Upper lobe of right lung (tissue), 1 donor: ENCODE measurements at places on chromosomes 13 and 19.

DNA sequence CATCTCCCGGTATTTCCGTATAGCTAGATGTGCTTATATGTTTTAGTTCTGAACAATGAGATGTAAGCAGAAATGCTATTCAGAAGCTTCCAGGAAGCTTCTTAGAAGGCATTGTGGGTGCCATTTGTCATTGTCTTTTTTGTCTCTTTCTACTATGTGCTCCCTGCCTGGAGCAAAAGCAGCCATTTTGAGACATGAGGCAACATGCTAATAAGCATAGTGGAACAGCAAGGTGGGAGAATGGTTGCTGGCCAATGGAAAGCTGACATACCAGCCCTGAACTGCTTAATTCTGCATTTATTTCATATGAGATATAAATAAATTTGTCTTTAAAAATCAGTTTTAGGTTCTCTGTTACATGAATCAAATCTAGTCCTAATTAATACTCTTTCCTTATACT, 299.7 kb downstream of the LMO7 start:
- no peaks in the 10 kb centered on the region for H3K36me3 ChIP-seq
- peaks cover 9% of the 10 kb centered on the region for H3K4me1 ChIP-seq
- H3K27ac ChIP-seq, result no peak overlapping the region
- no peak for DNase-seq
- H3K4me3 ChIP-seq, result no peak overlapping the region
- H3K27me3 ChIP-seq, result no peaks in the 10 kb centered on the region

DNA sequence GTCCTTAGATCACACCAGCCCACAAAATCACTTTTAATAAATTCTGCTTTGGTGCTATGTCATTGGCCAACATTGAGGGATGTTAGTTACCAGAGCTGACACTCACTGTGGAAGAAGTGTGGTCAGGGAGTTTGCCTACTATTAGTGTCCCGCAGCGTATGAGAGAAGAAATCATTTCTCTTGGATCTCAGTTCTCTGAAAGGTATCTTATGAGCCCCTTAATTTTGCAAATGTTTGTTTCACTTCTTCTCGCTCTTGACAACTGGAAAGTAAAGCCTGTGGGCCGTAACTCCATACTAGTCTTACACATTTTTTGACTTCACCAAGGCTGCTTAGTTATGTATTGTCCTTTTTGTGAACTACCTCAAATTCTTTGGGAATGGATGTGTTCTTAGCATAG, 80.9 kb downstream of the FLT1 start:
- no peak for DNase-seq
- no peaks in the 10 kb centered on the region for H3K36me3 ChIP-seq
- H3K4me3 ChIP-seq, result no peak overlapping the region
- H3K4me1 ChIP-seq, result peaks cover 4% of the 10 kb centered on the region
- H3K27ac ChIP-seq, result no peak overlapping the region

DNA sequence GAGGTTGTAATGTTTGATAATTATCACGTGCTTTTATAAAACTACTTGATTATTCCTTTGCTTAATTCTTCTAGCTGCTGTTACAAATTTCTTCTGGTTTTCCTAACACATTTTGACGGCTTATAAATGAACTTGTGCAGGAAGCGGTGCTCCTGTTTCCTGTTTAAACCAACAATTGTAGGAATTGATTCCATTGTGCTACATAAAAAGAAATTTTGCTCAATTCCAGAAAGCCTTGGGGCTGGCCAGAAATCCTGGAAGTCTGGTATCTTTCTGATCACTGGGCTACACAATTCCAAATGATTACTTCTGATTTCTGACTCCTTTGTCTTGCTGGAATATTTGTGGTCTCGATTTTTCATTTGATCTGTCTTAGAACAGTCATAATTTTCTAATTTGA, 14.9 kb downstream of the RFC3 start:
- no peak overlapping the region for H3K4me3 ChIP-seq
- H3K27me3 ChIP-seq, result no peaks in the 10 kb centered on the region
- DNase-seq, result no peak
- no peaks in the 10 kb centered on the region for H3K4me1 ChIP-seq
- peaks cover 26% of the 10 kb centered on the region for H3K36me3 ChIP-seq
- H3K27ac ChIP-seq, result no peak overlapping the region

DNA sequence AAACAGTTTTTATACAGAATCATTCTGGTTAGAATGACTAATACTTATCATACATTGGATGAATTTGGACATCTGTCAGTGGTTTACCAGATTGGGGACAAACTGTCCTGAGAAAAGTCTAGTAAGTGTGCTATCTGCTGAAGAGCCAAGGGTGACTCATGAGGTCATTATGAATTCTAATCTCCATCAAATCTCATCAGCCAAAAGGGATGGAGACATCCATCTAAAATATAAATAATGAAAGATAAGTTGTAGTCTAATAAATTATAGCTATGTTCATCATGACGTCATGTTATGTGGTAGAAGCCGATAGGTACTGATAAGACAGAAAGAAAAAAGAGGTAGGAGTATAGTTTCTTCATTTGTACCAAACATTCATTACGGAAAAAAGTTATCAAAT, 804.4 kb downstream of the PCDH9 start:
- H3K27ac ChIP-seq, result no peak overlapping the region
- no peaks in the 10 kb centered on the region for H3K27me3 ChIP-seq
- no peak overlapping the region for H3K4me3 ChIP-seq

- H3K4me3 ChIP-seq, result no peak overlapping the region
- H3K4me1 ChIP-seq, result no peaks in the 10 kb centered on the region
- DNase-seq, result no peak
- no peaks in the 10 kb centered on the region for H3K27me3 ChIP-seq
- H3K27ac ChIP-seq, result no peak overlapping the region
Measured at GRCh38 chr13:47005756-47006414, 109.0 kb upstream of the HTR2A start.

GRCh38 chr13:21894091-21894490, 223.2 kb downstream of the FGF9 start:
- H3K4me3 ChIP-seq, result no peak overlapping the region
- H3K36me3 ChIP-seq, result no peaks in the 10 kb centered on the region
- H3K27ac ChIP-seq, result no peak overlapping the region
- peaks cover 5% of the 10 kb centered on the region for H3K4me1 ChIP-seq
- H3K27me3 ChIP-seq, result no peaks in the 10 kb centered on the region

DNA sequence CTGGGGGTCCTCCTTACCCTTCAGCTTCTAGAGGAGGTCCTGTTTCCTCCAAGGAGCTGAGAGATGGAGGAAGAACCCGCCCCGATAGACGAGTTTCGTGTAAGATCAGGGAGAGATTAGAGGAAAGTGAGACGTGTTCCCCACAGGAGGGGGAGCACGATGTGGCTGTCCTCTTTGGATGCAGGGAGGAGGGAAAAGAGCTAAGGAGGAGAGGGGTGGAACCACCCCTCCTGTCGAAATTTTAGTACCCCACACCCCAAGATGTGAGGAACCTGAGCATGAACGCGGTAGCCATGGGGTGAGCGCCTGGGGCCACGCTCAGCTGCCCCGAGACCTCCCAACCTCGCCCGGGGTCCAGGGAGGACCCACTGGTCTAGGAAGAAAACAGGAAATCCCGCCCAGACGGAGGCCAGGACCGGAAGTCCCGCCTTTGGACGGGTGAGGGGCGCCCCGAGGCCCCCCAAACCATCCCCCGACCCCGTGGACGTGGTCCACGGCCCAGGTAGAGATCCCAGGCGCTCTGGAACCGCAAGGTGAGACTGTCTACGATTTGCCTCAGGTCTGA, 1.2 kb downstream of the AKT1S1 start:
- DNase-seq, result peak; percentile 86
- H3K27me3 ChIP-seq, result no peaks in the 10 kb centered on the region
- H3K4me3 ChIP-seq, result peak overlapping the region; percentile 82
- peaks cover 23% of the 10 kb centered on the region for H3K36me3 ChIP-seq

GRCh38 chr19:19371059-19371458, 34.4 kb upstream of the GATAD2A start:
- no peaks in the 10 kb centered on the region for H3K36me3 ChIP-seq
- DNase-seq, result no peak
- no peak overlapping the region for H3K4me3 ChIP-seq
- H3K27ac ChIP-seq, result peak overlapping the region; percentile 47
- H3K27me3 ChIP-seq, result no peaks in the 10 kb centered on the region

GRCh38 chr19:19342086-19343015, 21.7 kb downstream of the MAU2 start:
- H3K27ac ChIP-seq, result no peak overlapping the region
- peak; percentile 84 for DNase-seq
- no peaks in the 10 kb centered on the region for H3K27me3 ChIP-seq
- H3K36me3 ChIP-seq, result peaks cover 99% of the 10 kb centered on the region

DNA sequence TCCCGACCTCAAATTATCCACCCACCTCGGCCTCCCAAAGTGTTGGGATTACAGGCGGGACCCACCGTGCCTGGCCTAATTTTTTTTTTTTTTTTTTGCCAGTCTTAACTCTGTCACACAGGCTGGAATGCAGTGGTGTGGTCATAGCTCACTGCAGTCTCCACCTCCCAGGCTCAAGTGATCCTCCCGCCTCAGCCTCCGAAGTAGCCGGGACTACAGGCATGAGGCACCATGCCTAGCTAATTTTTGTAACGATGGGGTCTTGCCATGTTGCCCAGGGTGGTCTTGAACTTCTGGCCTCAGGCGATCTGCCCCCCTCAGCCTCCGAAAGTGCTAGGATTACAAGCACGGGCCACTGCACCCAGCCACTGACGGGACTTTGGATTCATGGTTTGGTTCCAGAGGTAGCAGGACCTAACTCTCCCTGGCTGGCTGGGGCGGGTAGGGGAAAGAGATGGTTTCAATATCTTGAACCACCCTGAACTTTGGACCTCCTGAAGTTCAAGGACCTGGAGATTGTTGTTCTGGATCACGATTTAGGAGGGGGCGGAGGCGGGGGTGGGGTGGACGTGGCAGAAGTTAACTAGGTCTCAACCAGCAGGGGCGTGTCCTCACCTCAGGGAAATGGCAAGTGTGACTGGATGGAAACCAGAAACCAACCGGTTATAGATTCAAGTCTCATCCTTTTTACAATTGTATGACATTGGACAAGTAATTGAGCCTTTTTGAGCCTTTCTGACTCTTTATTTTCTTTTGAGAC, 40.8 kb downstream of the IER2 start:
- no peak overlapping the region for H3K4me3 ChIP-seq
- no peak overlapping the region for H3K27ac ChIP-seq
- H3K4me1 ChIP-seq, result peaks cover 5% of the 10 kb centered on the region
- DNase-seq, result no peak
- no peaks in the 10 kb centered on the region for H3K27me3 ChIP-seq
- no peaks in the 10 kb centered on the region for H3K36me3 ChIP-seq

GRCh38 chr13:114082849-114083645, 49.4 kb downstream of the RASA3 start:
- peaks cover 8% of the 10 kb centered on the region for H3K4me1 ChIP-seq
- H3K27ac ChIP-seq, result no peak overlapping the region
- H3K27me3 ChIP-seq, result no peaks in the 10 kb centered on the region

DNA sequence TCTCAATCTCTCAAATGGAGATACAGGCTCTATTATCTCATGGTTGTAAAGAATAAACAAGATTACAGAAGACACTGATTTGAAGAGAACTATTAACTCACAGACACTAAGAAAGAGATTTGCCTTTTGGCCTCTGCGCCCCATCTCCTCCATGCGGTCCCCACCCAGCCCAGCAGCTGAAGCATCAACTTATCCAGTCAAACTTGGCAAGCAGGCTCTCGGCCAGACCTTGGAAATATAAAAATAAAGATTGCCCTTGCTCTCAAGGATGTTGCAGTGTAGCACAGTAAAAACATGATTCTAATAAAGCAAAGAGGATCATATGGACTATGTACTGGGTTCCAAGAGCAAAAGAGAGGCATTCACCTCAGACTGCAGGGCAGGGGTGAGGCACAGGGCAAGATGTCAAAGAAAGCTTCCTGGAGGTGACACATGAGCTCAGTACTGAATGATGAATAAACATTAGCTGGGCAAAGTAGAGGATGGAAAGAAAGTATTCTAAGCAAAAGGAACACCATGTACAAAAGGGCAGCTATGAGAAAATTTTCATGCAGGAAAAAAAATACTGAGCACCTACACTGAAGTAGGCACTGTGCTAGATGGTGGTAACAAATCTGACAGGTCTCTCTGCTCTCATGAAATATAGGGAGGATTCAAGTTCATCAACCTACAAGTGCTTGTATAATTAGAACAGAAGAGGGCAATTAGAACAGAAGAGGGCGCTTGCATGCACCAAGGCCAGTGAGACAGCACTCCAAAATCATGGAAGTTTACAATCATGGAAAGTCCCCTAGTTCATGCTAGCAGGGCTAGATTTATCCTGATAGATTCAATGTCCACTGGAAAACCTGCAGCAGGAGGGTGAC, 85.0 kb downstream of the SACS start:
- peaks cover 4% of the 10 kb centered on the region for H3K36me3 ChIP-seq
- H3K4me3 ChIP-seq, result no peak overlapping the region
- H3K27ac ChIP-seq, result no peak overlapping the region
- DNase-seq, result no peak

- H3K27me3 ChIP-seq, result no peaks in the 10 kb centered on the region
- no peaks in the 10 kb centered on the region for H3K4me1 ChIP-seq
- H3K27ac ChIP-seq, result no peak overlapping the region
Measured at GRCh38 chr19:16801600-16802013, 27.6 kb upstream of the SIN3B start.

- no peak overlapping the region for H3K4me3 ChIP-seq
- no peaks in the 10 kb centered on the region for H3K36me3 ChIP-seq
- H3K27me3 ChIP-seq, result no peaks in the 10 kb centered on the region
- no peak overlapping the region for H3K27ac ChIP-seq
- DNase-seq, result no peak
Measured at GRCh38 chr19:58218899-58219298, 9.8 kb upstream of the ZNF544 start.

DNA sequence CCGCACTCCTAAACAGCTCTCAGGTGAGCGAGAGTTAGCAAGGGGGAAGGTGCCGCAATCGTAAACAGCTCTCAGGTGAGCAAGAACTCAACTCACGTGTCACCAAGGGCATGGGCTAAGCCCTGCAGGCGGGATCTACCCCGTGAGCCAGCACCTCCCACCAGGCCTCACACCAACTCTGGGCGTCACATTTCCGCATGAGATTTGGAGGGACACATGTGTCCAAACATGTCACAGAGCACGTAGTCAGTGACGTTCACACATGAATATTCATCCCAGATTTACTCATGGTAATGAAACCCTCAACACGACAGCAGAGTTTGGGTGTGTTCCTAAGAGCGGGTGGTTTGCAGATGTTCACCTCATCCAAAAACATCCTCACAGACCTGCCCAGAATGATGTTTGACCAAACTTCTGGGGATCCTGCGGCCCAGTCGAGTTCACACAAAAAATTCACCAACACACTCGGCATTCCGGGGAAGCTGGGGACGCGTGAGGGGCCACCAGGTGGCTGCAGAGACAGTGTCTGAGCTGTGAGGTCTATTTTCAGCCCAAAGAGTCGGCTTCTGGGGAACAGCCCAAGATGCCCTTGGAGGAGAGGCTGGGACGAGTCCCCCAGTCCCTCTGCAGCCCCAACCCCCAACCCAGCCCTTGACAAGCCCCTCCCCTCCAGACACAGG, 19.6 kb downstream of the C2CD4C start:
- no peaks in the 10 kb centered on the region for H3K4me1 ChIP-seq
- H3K36me3 ChIP-seq, result no peaks in the 10 kb centered on the region
- H3K27me3 ChIP-seq, result peaks cover 2% of the 10 kb centered on the region
- H3K27ac ChIP-seq, result no peak overlapping the region
- DNase-seq, result peak; percentile 34

GRCh38 chr13:108947551-108948030, 318.2 kb downstream of the MYO16 start:
- no peaks in the 10 kb centered on the region for H3K36me3 ChIP-seq
- no peaks in the 10 kb centered on the region for H3K27me3 ChIP-seq
- H3K27ac ChIP-seq, result no peak overlapping the region

GRCh38 chr19:46493236-46494145, 2.2 kb downstream of the PNMA8B start:
- H3K27me3 ChIP-seq, result peaks cover 57% of the 10 kb centered on the region
- H3K4me3 ChIP-seq, result peak overlapping the region; percentile 45
- peaks cover 28% of the 10 kb centered on the region for H3K4me1 ChIP-seq
- H3K36me3 ChIP-seq, result no peaks in the 10 kb centered on the region
